ENCODE measurements at places on chromosomes 11 and 22.

DNA sequence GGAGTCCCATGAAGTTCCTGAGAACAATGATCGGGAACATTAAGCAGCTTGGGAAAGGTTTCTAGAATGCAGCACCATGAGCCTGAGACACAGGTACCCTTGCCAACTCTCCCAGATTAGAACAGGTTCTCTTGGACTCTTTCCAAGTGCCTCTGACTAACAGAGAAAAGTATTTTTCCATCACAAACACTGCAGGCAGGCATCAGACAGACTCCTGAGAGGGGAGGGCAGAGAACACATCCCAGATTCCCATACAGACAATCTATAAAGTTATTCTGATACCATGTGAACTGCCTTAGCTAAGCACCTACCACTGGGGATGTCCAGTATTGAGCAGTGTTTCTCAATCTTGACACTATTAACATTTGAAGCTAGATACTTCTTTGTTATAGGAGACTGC lies 27.3 kb downstream of the SERGEF start:
- no peak for DNase-seq

DNA sequence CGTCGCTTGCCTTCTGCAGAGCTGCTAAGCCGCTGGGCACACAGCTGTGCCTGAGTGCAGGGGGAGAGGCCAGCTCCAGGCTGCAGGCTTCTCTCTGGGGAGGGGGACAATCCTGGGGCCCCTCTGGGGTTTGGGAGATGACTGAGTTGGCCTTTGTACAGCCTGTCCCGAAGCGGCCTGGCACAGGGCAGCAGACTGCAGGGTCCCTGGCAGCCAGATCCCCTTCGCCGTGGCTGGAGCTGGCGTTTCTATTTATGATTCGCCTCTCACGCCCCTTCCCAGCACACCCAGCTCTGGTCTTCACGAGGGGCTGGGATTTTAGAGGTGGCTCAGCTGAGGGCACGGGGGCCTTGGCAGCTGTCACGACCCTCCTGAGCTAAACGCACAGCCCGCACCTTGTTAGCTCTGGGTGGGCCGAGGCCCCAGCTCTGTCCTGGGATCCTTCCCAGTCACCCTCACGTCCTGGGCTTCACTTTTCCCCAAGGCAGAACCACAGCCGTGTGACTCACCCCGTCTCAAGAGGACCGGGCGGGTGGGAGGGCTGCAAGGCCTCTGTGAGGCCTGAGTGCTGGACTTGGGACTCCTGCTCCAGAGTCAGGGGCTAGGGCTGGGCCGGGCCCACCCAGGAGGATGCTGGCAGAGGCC lies 18.4 kb downstream of the OSBPL5 start:
- DNase-seq = no peak

GRCh38 chr22:30283342-30283741 lies 6.0 kb downstream of the CASTOR1 start:
- DNase-seq = no peak

DNA sequence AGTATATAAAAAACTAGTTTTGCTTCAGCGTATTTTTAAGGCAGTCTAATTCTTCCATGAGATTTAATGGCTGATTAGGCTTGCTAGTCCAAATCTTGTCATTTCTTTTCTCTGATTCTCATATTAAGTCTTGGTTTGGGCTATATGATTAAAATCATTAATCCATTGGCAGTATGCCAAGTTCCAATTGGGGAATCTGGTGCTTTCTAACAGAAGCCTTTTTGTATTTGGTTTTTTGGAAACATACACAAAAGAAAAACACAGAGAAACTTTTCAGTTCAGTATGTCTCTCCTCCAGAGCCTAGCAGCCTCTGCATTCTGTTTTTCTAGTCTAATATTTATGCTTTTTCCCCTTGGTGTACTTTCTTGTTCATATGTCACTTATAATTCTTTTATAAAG lies 37.9 kb downstream of the SWAP70 start:
- DNase-seq = no peak

GRCh38 chr11:129871914-129872313 lies 23.5 kb downstream of the NFRKB start:
- no peak for DNase-seq

DNA sequence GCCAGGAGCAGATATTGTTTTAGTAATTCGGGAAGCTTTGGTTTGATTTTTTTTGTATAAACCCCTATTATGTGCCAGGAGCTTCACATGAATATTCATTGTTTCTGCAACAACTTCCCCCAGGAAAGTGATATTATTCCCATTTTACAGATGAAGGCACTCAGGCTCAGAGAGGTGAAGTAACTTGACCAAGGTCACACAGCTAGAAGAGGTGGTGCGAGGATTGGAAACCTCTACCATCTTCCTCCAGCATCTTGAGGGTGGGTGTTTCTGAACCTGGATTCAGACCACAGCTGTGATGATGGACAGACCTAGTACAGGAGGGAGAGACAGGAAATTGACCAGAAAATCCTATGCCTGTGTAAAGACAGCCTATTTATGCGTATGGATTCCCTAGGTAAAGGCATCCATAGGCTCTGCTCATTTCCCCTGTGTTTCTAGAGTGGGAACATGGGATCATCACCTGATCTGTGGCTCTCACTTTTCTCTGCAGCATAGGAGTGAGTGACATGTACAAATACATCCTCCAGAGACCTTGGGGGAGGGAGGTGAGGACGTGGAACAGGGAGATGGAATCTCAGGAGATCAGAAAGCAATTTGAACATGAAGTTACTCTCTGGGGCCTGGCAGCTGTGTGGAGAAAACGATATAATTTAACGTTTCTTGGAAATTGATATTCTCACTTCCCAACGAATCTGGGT lies 81.4 kb downstream of the TSPAN18 start:
- no peak for DNase-seq

DNA sequence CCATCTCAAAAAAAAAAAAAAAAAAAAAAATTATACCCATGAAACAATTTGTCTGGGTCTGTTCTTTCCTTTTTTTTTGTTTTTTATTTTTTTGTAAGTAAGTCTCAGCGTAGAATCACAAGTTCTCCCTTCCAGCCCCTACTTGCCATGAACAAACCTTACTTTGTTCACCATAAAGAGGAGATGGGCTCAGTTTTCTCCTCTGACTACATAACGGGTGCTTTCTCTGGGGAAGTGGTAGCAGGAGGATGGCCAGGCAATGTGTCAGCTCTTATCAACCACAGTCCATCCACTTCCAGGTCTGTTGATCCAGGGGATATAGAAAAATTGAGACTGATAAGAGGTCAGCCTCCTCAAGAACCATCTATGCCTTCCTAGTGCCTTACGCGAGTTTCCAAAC lies 11.0 kb downstream of the ASCC2 start:
- DNase-seq = no peak

- peak; percentile 16 for DNase-seq
These were observed 998 bp downstream of the BAIAP2L2 start for GRCh38 chr22:38109371-38110001.

DNA sequence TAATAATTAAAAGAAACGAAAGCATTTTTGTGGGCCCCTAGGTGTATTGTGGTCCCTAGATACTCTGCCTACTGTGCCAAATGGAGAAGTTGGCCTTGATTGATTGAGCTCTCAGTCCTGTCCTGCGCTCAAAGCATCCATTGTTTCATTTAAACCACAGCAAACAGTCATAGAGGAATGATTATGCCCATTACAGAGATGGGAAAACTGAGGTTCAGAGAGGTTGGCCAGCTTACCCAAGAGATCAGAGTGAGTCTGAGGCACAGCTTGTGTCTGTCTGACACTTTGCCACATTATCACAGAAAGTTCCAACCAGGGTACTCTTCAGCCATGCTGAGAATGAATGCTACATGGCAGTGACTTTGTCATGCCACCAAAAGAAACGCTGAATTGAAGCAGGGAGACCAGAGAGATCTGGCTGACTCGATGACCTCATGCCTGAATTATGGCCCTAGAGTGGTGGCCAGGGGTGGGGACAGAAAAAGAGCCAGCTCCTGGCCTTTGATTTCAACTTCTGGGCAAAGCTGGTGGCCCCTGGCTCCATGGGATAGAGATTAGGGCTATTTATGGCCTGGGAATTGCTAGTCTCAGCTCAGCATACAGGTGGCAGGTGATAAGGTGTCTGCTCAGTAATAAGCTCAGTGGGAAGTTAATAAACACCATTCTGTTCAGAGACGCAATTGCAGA lies 180.5 kb downstream of the MIAT start:
- DNase-seq = no peak

GRCh38 chr11:57224537-57224936 lies 12.5 kb downstream of the APLNR start:
- DNase-seq = no peak

DNA sequence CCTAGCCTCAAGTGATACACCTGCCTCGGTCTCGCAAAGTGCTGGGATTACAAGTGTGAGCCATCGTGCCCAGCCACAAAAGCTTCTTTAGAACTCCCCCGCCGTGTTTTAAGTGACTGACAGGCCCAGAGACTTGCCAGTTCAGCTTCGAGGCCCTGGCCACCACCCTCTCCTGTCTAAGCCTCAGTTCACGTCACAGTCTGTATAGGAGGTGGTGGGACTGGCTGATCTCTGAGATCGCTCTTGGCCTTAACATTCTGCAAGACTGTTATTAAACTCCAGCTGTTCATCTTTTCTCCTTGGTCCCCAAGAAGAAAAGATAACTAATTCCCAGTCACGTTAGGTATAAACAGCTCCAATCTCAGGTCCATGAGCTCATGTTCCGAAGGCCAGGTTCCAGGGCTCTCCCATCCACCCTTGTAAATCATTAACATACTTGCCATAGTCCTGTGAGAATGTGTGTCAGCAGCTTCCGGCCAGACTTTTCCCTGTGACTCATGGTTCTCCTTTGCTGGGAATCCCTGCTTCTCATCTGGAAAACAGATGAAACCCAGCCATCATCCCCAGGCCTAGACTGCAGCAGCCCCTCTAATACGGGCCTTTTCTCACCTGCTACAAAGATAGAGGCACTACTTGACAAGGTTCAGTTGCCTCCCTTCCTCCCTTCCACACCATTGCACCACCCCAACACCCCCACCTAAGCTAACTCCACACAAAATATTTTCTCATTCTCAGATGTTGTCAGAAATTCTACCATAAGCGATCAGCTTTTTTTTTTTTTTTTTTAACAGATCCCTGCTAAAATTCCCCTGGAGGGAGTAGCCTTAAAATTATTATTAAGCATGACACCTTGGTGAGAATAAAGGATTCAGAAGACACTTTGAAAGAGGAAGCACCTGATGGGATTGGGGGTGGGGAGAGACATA lies 5.6 kb upstream of the KIAA0930 start:
- DNase-seq = no peak

DNA sequence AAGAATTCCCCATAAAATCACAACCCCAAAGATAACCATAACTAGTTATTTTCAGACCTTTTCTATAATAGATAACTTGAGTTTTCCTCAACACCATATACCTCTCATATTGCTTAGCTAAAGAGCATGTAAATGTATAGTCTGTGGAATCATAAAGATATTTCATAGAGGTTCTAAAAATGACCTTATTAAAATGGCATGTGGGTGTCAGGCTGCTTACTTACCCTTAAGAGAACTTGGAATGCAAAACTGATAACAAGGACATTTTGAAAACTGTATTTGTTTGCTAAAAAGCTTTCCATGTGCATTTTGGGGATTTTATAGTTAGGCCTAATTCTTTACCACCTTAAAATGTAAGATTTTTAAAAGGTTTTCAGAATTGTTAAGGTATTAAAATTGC lies 4.7 kb downstream of the SIK2 start:
- DNase-seq = no peak

GRCh38 chr11:57432149-57432561 lies 5.2 kb upstream of the SLC43A3 start:
- no peak for DNase-seq

All from effector memory CD8-positive, alpha-beta T cell (primary cell).